ENCODE measurements at places on chromosomes 12 and 14. TPM values are rescaled to one million over a fixed set of nuclear protein-coding genes. Genes with fewer than 3 reads are reported as not detected.
A peak's percentile ranks its signal among the peaks of the same experiment; 100 is the strongest.

GNG2 gene
- total RNA-seq: 12.7 TPM

DCN gene
- total RNA-seq: 661 TPM

GRCh38 chr12:60872219-60872618 is 1276.4 kb downstream of the SLC16A7 start:
- no peak for DNase-seq
- no peaks in the 10 kb centered on the region for H3K27me3 ChIP-seq
- no peak overlapping the region for H3K27ac ChIP-seq
- no peak overlapping the region for H3K4me3 ChIP-seq

SERPINA3 gene
- 50.7 TPM for total RNA-seq

SETD1B gene
- 12.8 TPM for total RNA-seq

GRCh38 chr12:107523775-107524535 is 161.6 kb upstream of the PWP1 start:
- H3K4me3 ChIP-seq: no peak overlapping the region
- H3K27ac ChIP-seq: no peak overlapping the region
- no peaks in the 10 kb centered on the region for H3K4me1 ChIP-seq
- H3K27me3 ChIP-seq: no peaks in the 10 kb centered on the region
- no peaks in the 10 kb centered on the region for H3K36me3 ChIP-seq

DNA sequence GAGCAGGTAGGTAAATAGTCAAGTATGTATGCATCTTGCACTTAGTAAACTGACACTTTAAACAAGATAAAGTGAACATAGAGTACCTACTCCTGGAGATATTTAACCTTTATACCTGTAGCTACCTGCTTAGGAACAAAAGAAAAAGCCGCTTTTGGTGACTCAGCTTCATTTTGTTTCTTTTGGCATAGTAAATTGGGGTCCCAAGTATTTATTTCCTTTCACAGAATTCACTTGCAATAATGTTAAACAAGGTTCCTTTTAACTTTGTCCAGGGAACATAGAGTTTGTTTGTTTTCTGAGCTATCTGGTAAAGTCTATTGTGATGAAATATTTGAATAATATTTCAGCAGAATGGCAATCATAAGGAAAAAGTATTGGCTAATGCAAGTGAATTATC is 20.0 kb downstream of the SLCO1B3 start:
- H3K27me3 ChIP-seq: no peaks in the 10 kb centered on the region
- H3K4me3 ChIP-seq: no peak overlapping the region
- H3K27ac ChIP-seq: no peak overlapping the region
- no peak for DNase-seq
- no peaks in the 10 kb centered on the region for H3K36me3 ChIP-seq
- no peaks in the 10 kb centered on the region for H3K4me1 ChIP-seq

GRCh38 chr12:3152011-3152511 is 74.9 kb downstream of the TSPAN9 start:
- no peak for DNase-seq
- peaks cover 64% of the 10 kb centered on the region for H3K4me1 ChIP-seq
- H3K27me3 ChIP-seq: no peaks in the 10 kb centered on the region
- H3K36me3 ChIP-seq: no peaks in the 10 kb centered on the region
- peak overlapping the region; percentile 32 for H3K27ac ChIP-seq

GRCh38 chr14:71060274-71060673 is 153.0 kb downstream of the PCNX1 start:
- no peak overlapping the region for H3K27ac ChIP-seq
- peaks cover 83% of the 10 kb centered on the region for H3K36me3 ChIP-seq
- H3K4me1 ChIP-seq: no peaks in the 10 kb centered on the region
- no peak overlapping the region for H3K4me3 ChIP-seq
- no peaks in the 10 kb centered on the region for H3K27me3 ChIP-seq

- no peaks in the 10 kb centered on the region for H3K36me3 ChIP-seq
- H3K27me3 ChIP-seq: no peaks in the 10 kb centered on the region
- H3K4me3 ChIP-seq: no peak overlapping the region
- no peaks in the 10 kb centered on the region for H3K4me1 ChIP-seq
Measured at GRCh38 chr12:99809909-99810308, 162.4 kb downstream of the GARIN6 start.

DNA sequence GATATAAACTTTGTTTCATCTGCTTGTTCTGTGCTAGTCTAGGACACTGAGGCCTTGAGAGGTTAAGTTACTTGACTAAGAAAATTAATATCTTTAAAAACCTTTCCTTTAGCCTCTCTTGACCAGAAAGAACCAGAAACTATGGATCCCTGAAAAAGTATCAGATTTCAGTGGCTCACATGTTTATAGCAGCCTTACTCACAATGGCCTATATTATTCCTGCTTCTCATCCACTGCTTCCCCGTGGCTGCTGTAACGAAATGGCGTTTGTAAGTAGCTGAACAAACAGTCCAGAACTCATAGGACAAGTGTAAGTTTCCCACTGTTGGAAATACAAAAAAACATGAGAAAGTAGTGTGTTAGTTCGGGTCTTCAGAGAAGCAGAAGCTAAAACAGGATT is 3.2 kb upstream of the PYGL start:
- H3K27ac ChIP-seq: no peak overlapping the region
- no peak overlapping the region for H3K4me3 ChIP-seq
- no peak for DNase-seq
- H3K36me3 ChIP-seq: no peaks in the 10 kb centered on the region

DNA sequence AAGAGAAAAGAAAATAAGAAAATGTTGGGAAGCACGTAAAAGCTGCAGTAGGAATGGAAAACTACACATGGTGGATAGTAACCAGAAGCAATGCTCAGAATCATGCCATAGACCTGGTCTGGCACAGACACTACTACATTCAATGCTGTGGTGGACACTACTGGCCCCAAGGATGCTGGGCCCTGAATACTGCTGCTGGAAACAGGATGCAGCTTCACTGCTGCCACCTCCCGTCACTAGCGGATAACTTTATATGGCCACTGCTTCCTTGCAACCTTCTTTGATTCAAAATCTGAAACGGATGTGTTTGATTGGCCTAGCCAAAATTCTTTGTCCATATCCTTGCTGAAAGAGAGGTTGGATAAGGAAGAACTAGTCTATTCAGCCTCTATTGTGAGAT is 30.7 kb downstream of the ADCY6 start:
- no peak overlapping the region for H3K4me3 ChIP-seq
- no peak for DNase-seq
- H3K36me3 ChIP-seq: no peaks in the 10 kb centered on the region

DNA sequence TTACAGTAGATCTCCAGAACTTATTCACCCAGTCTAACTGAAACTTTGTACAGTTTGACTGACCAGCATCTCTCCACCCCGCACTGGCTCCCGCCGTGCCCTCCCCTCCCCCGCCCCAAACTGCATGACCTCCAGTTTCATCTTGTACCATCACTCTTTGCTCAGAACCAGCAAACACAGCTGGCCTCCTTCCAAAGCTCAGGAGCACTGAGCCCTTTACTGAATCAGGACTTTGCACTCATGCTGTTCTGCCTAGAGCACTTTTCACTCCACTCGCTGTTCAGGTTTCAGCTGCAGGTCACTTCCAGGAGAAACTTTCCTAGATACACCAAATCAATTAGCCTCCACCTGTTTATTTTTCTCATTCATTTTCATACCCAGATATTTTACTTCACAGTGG is 455.3 kb upstream of the PDE3A start:
- no peak for DNase-seq
- no peaks in the 10 kb centered on the region for H3K27me3 ChIP-seq
- peaks cover 2% of the 10 kb centered on the region for H3K4me1 ChIP-seq
- no peaks in the 10 kb centered on the region for H3K36me3 ChIP-seq

DNA sequence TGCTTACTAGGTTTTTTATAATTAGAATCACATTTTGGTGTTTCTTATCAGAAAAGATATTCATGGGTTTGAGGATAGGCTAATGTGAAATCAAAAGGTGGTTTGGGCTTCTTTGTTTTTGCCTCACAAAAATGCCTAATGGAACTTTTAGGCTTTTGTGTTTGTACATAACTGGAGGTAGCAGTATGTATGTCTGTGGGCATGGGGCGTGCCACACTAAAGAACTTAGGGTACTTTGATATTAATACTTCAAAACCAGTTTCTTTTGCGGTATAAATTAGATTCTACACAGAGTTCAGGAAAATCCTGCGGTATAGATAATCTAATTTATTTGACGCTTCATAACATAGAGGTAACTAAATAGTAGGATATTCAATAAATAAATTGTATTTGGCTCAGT is 1.9 kb downstream of the ETV6 start:
- H3K4me3 ChIP-seq: peak overlapping the region; percentile 89
- H3K36me3 ChIP-seq: no peaks in the 10 kb centered on the region
- DNase-seq: no peak
- H3K27ac ChIP-seq: peak overlapping the region; percentile 96

GRCh38 chr12:47156167-47156736 is 76.5 kb upstream of the AMIGO2 start:
- no peaks in the 10 kb centered on the region for H3K27me3 ChIP-seq
- peak overlapping the region; percentile 64 for H3K27ac ChIP-seq
- H3K4me1 ChIP-seq: peaks cover 15% of the 10 kb centered on the region
- DNase-seq: no peak
- H3K4me3 ChIP-seq: no peak overlapping the region

DNA sequence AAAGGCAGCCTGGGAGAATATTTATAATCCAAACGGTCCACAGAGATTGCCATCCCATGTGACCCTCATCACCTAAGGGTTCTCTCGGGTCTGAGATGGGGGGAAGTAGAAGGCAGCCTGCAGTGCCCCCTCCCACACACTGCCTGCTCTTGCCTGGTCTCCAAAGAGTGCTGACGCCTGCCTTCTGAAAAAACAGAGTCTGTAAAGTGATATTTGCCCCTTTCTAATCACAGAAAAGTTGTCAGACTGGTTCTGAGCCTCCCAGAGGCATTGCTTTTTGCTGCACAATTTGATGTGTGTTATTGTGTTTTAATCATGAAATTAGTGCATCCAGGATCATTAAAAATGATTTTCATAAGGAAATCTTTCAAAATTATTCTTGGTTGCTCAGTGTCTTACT is 59.2 kb downstream of the TMEM30B start:
- no peak overlapping the region for H3K27ac ChIP-seq
- DNase-seq: no peak
- H3K4me3 ChIP-seq: no peak overlapping the region
- H3K36me3 ChIP-seq: no peaks in the 10 kb centered on the region

DNA sequence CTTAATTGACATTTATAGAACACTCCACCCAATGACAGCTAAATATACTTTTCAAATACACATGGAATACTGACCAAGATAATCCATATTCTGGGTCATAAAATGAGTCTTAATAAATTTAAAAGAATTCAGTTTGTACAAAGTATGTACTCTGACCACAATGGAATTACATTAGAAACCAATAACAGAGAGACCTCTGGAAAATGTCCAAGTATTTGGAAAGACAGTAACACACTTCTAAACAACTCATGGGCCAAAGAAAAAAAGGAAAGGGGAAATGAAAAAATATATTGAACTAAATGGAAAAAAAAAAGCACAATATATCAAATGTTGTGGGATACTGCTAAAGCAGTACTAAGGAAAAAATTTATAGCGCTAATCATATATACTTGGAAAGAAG is 52.0 kb downstream of the CRACR2A start:
- no peak for DNase-seq
- no peaks in the 10 kb centered on the region for H3K36me3 ChIP-seq
- H3K27me3 ChIP-seq: no peaks in the 10 kb centered on the region
- H3K4me3 ChIP-seq: no peak overlapping the region
- no peak overlapping the region for H3K27ac ChIP-seq

OR10G2 gene
- total RNA-seq: not detected

DNA sequence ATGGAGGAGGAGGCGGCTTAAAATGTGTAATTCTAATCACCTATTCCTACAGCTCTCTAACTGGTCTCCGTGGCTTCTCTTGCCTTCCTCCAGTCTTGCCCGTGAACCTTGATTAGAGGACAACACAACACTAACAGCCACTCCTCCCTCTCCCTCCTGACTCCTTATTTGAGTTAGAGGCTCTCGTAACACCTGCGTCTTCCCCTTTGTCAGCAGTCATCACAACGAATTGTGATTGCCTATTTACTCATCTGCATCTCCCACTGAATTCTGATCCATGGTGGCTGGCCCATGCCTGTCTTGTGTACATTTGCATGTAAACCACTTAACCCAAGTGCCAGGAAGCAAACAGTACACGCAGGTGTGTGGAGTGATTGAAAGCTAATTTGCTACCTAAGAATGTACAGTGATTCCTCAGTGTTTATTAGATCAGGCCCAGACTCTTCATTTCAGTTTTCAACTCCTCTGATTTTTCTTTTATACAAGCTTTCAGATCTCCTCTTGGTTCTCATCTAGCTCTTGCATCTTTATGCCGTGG is 154.5 kb downstream of the MON2 start:
- H3K27ac ChIP-seq: no peak overlapping the region
- DNase-seq: no peak
- no peak overlapping the region for H3K4me3 ChIP-seq
- H3K36me3 ChIP-seq: no peaks in the 10 kb centered on the region
- H3K27me3 ChIP-seq: no peaks in the 10 kb centered on the region

DNA sequence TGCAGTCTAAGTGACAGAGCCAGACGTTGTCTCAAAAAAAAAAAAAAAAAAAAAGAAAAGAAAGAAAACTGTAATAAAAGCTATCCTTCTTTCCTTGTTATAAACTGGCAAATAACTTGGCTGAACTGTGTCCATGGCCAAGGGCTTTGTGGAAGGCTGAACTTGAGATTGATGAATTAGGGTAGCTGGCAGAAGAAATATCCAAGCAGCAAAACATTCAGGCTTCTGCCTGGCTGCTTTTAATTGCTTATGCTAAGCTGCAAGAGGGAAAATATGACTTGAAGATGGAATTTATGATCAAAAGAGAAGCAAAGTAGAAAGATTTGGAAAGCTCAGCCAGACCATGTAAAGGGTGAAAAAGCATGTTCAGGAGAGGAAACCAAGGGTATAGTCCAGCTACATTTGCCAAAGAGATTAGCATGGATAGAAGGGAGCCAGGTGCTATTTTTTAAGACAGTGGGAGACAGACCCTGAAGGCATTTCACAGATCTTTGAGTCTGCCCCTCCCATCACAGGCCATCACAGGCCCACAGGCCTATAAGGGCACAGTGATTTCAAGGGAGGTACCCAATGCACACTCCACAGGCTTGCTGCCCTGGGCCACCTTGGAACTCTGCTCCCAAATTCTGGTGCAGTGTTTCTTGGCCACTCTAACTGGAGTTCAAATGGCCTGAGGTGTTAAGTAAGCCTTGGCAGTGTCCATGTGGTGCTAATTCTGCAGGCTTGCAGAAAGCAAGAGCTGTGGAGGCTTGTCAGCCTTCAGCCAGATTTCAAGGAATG is 226.0 kb downstream of the AEBP2 start:
- DNase-seq: no peak
- no peaks in the 10 kb centered on the region for H3K27me3 ChIP-seq
- no peak overlapping the region for H3K27ac ChIP-seq
- H3K36me3 ChIP-seq: no peaks in the 10 kb centered on the region
- no peaks in the 10 kb centered on the region for H3K4me1 ChIP-seq
- H3K4me3 ChIP-seq: no peak overlapping the region

RASSF9 gene
- total RNA-seq: 4.9 TPM

RND1 gene
- total RNA-seq: 16.8 TPM

- H3K27ac ChIP-seq: no peak overlapping the region
- H3K36me3 ChIP-seq: no peaks in the 10 kb centered on the region
- DNase-seq: no peak
- H3K4me3 ChIP-seq: no peak overlapping the region
- no peaks in the 10 kb centered on the region for H3K4me1 ChIP-seq
- no peaks in the 10 kb centered on the region for H3K27me3 ChIP-seq
Measured at GRCh38 chr12:3768911-3769447, 16.1 kb upstream of the CRACR2A start.

- no peaks in the 10 kb centered on the region for H3K36me3 ChIP-seq
- peaks cover 11% of the 10 kb centered on the region for H3K4me1 ChIP-seq
- no peak for DNase-seq
- H3K4me3 ChIP-seq: no peak overlapping the region
Measured at GRCh38 chr14:56224229-56224628, 106.0 kb downstream of the PELI2 start.

FGD6 gene
- 14.7 TPM for total RNA-seq

KRT84 gene
- not detected for total RNA-seq

- DNase-seq: no peak
- H3K27me3 ChIP-seq: no peaks in the 10 kb centered on the region
- H3K4me1 ChIP-seq: peaks cover 11% of the 10 kb centered on the region
- no peak overlapping the region for H3K27ac ChIP-seq
Measured at GRCh38 chr12:54363047-54363446, 1.2 kb downstream of the GPR84 start.
